ENCODE measurements at places on chromosomes 12 and 14.

GRCh38 chr14:92414690-92415445 lies 91.9 kb downstream of the SLC24A4 start:
- no peak for DNase-seq

DNA sequence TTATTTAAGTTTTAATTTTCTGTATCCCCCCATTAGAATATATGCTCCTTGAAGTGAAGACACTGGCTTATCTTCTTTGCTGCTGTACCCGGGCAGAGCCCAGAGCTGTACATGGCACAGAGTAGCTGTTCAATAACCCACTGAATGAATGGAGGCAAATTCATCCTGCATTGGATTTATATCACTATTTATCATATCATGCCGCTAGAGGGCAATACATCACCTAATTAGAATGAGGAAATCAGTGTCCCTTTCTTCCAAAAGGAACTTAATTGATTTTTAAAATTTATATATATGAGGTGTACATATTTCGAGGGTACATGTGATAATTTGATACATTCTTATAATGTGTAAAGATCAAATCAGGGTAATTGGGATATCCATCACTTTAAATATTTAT lies 89.2 kb upstream of the TMEM260 start:
- no peak for DNase-seq

DNA sequence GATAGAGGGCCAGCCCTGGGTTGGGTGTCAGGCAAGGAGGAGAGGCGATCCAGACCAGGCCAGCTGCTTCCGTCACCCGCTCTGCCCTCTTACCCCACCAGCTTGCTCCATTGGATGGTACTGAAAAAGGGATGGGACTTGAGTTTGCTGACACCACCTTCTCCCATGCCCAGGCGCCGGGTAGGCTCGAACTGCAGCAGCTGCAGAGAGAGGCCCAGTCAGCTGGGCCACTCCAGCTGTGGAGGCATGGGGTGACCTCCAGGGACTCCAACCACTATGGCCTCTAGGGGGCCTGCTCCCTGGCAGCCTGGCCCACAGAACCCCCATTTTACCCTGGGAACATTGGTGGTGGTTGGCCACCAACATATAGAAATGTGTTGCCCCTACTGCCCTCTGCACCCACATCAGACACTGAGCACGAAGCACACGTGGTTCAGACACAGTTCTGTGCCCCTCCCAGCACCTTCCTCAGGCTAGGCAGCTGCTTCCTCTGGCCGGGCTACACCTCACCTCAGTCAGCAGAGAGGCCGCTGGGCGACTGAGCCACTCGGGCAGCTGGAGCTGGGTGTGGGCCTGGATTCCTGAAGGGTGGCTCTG lies 16.0 kb downstream of the RPS6KL1 start:
- no peak for DNase-seq

DNA sequence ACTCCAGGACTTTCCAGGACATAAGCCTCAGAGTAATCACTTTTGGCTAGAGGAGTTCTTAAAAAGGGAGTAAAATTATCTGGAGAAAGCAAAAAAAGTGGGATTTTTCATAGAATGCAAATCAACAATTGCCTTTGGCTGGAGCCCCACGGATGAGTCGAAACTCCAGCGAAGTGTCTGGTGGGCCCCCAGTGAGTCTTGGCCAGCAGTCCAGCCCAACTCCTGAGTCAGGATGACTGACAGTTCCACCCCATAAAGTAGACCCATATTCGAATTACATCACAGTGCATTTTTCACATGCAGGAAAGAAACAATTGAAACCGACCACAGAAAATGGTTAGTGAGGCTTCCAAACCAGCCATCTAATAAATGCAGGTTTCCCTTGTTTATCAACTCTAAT lies 265.7 kb downstream of the BCL11B start:
- DNase-seq, result no peak

DNA sequence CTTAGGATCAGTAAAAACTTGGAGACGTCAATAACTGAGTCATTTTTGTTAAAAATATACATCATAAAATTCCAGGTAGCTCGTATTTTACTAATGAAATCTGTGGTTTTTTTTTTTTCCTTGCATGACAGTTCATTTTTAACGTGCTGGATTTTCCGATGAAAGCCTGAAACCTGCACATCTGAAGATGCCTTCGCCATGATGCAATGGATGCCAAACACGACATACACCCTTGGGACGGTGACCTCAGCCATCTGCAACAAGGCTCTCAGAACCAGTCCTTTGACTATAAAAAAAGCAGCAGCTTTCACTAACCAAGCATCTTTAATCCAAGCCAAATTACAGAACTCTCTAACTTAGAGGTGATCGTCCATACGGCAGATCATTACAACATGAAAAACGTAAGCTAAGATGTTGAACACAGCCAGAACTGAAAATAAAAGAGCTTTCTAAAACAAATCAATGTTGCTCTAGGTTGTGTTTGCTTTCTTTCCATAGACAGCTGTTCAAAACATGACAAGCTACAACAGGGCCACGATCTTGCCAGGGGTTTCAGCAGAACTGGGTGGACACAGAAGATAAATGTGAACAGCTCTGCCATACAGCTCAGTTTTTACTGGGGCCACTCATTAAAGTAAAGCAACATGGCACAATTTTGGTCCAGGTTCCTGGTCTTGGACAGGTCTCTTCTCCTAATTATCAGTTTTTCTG lies 7.8 kb downstream of the NIN start:
- DNase-seq, result no peak

GRCh38 chr12:102957339-102958050 lies at the start of gene ASCL1:
ASCL1 (plus strand) TSS chr12:102957674; CDS start chr12:102958245, 571 bp downstream.
- DNase-seq, result no peak

DNA sequence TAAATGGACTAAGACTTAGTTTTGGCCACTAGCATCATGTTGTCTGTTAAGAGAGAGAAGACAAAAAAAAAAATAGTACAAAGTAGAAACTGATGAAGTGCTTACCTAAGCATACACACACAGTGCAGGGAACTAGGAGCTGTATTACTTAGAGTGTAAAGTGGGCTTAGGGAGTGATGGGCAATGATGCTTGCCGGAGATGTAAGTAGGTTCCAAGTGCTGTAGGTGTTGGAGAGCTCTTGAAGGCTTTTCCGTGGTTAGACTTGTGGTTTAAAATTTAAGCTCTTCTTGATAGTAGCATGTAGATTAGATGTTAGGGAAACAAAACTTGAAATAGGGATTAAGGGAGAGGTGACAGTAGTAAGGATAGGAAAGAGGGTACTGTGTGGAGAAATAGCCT lies 34.7 kb downstream of the MIA2 start:
- DNase-seq, result no peak

GRCh38 chr12:26276709-26277108 lies 81.3 kb downstream of the SSPN start:
- no peak for DNase-seq

- no peak for DNase-seq
Measured at GRCh38 chr12:1357171-1357570, 237.2 kb downstream of the FBXL14 start.

- DNase-seq, result no peak
Measured at GRCh38 chr12:70698345-70698744, 61.1 kb upstream of the PTPRB start.

DNA sequence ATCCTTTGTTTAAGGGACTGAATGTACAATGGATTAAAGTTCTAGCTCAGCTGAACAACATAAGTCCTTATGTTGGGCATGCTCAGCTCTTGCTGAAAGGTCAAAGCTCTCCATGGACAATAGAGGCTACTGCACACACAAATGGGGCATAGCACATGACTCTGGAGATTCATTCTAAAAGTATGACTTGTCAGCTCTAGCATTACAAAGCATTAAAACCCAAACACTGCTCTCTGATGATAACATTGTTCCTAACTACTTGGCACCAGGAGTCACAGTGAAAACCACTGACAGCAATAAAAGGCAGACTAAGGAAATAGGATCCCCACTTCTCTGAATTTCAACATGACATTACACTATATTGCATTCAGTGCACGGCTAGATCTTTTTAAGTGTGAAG lies 21.9 kb upstream of the FSCB start:
- DNase-seq, result no peak

DNA sequence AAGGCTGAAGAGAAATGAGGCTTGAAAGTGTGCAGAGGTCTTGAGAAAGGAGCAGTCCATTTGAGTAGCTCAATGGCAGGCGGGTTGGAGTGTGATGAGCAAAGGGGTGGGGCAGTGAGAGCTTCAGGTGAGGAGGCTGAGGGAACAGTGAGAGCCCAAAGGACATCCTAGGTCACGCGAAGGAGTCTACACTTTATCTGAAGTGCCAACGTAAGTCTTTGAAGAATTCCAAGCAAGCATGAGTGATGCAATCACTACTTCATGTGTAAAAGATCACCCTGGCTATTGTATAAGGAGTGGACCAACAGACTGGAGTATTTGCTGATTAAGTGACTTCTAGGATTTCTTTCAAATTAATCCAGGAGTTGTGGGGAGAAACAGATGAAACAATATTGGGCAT lies 159.9 kb upstream of the HIF1A start:
- DNase-seq, result no peak

- DNase-seq, result no peak
Measured at GRCh38 chr14:88189417-88190191, 133.5 kb downstream of the KCNK10 start.

- no peak for DNase-seq
Measured at GRCh38 chr14:94946244-94946643, 176.3 kb upstream of the GSC start.

GRCh38 chr14:104665114-104665656 lies 24.2 kb upstream of the INF2 start:
- DNase-seq, result no peak

GRCh38 chr14:24186831-24187538 lies 1.6 kb downstream of the IPO4 start:
- DNase-seq, result no peak

- DNase-seq, result no peak
Measured at GRCh38 chr12:110636516-110636915, 22.6 kb downstream of the TCTN1 start.

GRCh38 chr14:53541411-53541810 lies 388.3 kb upstream of the DDHD1 start:
- no peak for DNase-seq

DNA sequence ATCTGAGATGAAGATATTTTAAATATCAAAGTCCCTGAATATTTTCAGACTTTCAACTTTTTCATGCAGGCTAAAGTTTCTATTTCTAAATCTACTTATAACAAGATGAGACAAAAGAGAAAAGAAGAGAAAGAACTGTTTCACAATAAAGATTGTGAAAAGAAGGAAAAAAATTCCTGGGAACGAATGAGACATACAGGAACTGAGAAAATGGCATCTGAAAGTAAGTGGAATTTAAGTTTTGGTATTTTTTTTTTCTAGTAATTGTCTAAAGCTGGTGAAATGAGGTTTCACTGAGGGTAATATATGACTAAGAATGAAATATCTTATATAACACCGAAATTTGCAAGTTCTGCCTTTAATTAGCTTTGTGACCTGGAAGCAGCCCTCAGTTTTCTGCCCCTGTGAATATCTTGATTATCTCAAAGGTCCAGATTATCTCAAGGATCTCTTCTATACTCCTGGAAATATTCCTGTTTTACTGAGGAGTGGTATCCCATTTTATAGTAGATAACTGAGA lies 55.7 kb upstream of the PRPF39 start:
- DNase-seq, result no peak

DNA sequence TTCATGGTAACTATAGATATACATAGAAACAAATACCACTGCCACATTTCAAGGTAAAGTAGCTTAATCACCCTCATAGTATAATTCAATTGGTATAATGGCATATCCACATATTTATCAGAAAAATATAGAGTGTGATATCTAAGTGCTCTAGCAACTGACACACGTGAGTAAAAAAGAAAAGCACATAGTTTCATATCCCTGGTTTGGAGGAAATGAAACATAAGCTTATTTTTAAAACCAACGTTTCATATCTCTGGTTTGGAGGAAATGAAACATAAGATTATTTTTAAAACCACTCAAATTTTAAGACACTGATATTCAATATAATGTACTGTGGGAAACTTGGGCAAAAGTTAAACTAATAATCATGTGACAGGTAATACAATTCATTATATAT lies 2.1 kb downstream of the OR6C70 start:
- no peak for DNase-seq

DNA sequence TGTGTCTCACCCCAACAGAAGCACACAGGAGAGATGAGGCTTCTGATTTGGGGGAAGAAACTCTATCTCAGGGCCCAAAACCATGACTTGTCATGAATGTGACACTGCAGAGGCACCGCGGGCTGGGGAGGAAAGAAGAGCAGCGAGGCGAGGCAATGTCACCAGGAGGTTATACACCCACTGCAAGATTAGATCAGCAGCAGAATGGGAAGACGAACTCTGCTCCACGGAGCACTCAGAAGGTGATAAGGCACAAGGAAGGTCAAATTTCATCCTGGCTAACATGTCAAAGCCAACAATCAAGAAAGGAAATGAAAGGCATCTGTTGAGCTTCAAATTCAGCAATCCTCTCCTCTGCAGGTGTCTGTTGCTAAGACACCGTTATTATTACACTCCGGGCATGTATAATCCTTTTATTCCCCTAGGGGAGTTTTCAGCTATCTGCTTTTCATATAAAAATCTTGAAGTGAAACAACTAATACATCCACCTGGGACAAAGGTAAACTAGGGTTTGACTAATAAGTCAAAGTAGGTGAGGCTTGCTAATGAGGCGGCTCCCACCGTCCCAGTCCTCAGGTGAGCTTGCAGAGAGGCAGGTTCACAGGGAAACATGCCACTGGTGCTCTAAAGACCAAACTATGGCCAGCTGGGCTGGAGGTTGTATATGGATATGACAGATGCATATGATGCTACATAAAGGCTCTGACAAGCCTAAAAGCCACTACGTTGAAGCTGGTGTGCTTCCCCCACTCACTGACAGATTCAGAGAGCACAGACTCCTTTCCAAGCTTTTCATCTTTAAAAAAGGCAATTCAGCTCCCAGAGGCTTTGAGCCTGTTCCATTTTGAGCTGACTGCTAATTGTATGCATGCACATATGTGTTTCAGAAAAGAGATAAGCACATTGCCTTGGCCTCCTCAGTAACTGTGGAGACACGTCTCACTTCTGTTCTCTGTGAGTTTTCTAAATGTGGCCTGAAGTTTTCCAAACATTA lies 221.2 kb downstream of the NELL2 start:
- no peak for DNase-seq

DNA sequence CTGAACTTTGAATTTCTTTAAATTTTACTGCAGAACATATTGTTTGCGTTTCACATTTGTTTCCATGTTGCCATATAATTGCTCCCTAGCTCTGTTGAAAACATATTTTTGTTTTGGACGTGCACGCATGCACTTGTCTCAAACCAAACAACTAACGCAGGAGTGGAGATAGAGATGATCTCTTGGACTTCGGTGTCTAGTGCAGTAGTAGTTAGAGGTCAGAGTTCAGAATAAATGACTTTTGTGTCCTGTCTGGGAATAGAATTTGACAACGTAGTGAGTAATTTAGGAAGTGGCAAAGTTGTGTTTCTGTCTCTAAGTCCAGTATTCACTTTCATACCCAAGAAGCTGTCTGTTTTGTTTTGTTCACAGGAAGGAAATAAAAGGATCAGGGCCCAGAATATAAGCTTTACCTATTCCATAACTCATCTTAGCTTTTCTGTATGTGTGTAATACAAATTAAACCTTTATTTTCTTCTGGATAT lies 173.8 kb downstream of the AEBP2 start:
- no peak for DNase-seq

DNA sequence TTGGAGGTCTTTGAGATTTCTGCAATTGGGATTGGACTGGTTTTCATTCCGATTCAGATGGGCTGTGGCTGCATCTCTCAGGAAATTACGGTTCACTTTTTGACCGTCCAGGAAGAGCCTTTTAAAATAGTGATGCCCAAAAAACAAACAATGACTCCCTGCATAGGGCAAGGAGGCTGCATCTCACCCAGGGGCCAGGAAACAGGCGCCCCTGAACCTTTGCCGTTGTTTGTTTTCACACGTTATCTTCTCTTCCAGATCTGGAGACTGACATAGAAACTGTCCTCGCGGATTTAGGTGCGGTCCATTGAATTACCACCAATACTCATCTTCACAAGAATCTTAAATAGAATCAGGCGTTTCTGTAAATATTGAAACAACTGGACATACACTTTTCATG lies 66.0 kb downstream of the FLRT2 start:
- no peak for DNase-seq

All from activated T-helper 1 cell treated with anti-CD3 and anti-CD28 coated beads, Interleukin-2, amount 50 U/mL, for 16 hours (primary cell).